ENCODE measurements at places on chromosomes 7 and 10. TPM values are rescaled to one million over a fixed set of nuclear protein-coding genes. Genes with fewer than 3 reads are reported as not detected.

The MUC3A gene
- total RNA-seq = 0.80 TPM

The CH25H gene
- total RNA-seq = not detected

The GHRHR gene
- total RNA-seq = not detected

The FFAR4 gene
- 0.04 TPM for total RNA-seq

The TMEM229A gene
- total RNA-seq = 0.06 TPM

The GPR85 gene
- 1.2 TPM for total RNA-seq

The AKR1C2 gene
- 1.8 TPM for total RNA-seq

The POMZP3 gene
- 1.2 TPM for total RNA-seq

The HOXA4 gene
- total RNA-seq = not detected

The NUPR2 gene
- total RNA-seq = not detected

The FAM241B gene
- 2.6 TPM for total RNA-seq

The GOLGA7B gene
- 0.09 TPM for total RNA-seq
